ENCODE measurements at places on chromosomes 16 and 17.

GRCh38 chr17:48601539-48602425, 3.0 kb downstream of the HOXB6 start:
- no peak for DNase-seq

DNA sequence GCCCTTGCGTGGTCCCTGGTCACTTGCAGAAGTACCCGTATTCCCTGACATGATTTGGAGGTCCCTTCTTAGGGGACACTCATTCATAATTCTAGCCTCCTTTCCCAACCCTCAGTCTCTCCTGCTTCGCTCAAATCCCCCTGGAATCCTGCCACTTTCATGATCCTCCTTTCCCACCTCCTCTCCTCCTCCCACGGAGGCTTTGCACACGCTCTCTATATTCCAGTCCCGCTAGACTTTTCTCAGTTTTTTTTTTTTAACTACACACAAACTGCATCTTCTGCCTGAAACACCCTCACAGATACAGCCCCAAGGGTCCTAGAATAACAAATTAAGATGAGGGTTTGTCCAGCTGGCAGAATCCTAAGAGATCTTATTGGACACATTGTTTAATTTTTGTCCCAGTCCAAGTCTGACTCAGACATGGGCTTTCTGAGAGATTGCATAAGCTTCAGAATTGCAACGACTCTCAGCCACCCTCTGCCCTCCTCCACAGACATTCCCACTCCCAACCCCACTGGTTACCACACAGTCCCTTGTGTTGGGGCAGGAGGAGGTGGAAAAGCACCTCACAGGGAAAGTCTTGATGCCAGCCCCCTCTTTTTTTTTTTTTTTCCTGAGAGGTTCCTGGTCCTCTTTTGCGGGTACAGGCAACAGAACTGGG, 739.5 kb upstream of the EEF2KMT start:
- DNase-seq, result no peak

DNA sequence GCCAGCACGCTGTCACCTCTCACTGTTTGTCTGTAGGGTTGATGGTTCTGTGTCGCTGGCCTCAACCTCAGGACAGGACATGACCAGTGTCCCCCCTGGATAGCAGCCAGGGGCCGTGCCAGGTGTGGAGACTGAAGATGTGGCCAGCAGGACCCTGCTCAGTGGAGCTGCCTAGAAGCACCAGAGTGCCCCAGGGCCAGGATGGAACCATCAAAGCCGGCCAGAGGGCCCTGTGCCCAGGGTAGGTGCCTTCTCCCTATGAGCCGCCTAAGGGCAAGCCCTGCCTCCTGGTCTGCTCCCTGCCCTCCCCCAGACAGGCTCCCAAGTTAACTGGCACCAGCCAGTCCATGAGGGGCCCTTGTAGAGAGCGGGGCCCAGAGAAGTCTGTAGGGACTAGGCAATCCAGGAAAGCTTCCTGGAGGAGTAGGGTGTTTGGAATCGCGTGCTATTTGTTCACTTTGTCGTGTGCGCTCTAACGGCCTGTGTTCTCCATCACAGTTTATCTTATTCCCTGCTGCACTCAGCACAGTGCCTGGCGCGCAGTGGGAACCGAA, 546 bp upstream of the NDUFB10 start:
- no peak for DNase-seq

- DNase-seq, result no peak
Measured at GRCh38 chr17:51904379-51904778, 254.1 kb downstream of the CA10 start.

DNA sequence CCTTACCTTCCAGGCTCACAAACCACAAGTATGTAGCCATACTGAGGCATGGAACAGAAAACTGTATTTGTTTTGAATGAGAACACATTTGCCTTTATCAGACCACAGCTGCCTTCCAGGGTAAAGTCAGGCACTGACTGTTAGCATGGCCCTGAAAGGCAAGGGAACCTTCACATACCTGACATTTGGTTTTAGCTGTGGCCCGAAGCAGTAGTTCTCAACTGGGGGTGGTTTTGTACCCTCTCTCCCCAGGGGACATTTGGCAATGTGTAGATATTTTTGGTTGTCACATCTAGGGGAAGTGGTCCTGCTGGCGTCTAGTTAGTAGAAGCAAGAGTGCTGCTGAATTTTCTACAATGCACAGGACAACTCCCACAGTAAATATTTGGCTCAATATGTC, 9.2 kb downstream of the HERPUD1 start:
- no peak for DNase-seq

DNA sequence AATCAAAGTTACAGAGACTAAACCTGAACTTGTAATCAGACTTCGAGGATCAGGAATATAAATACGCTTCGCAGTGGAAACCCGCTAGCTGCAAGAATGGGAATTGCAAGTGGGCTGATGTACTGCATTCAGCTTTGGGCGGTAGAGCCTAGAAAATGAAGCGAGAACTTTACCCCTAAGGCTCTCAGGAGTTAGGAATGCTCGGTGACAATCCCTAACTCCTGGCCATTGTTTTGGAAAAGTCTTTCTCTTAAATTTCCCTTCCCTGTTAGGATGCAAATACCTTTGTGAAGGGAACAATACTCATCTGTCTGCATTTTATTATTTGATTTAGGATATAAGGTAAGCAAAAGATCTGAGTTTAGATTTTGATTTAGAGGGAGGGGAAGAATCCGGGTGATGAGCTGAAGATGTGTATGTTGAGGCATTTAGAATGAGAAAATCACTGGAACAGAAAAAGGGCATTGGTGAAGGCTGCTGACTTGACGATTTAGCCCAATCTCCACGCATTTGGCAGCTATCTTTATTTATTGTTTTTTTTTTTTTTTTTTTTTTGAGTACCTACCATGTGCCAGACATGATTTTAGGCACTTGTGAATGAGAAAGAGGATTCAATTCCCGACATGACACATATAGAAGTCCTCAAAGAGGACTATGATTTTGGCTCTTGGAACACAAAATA, 2.2 kb upstream of the TOX3 start:
- DNase-seq, result no peak

DNA sequence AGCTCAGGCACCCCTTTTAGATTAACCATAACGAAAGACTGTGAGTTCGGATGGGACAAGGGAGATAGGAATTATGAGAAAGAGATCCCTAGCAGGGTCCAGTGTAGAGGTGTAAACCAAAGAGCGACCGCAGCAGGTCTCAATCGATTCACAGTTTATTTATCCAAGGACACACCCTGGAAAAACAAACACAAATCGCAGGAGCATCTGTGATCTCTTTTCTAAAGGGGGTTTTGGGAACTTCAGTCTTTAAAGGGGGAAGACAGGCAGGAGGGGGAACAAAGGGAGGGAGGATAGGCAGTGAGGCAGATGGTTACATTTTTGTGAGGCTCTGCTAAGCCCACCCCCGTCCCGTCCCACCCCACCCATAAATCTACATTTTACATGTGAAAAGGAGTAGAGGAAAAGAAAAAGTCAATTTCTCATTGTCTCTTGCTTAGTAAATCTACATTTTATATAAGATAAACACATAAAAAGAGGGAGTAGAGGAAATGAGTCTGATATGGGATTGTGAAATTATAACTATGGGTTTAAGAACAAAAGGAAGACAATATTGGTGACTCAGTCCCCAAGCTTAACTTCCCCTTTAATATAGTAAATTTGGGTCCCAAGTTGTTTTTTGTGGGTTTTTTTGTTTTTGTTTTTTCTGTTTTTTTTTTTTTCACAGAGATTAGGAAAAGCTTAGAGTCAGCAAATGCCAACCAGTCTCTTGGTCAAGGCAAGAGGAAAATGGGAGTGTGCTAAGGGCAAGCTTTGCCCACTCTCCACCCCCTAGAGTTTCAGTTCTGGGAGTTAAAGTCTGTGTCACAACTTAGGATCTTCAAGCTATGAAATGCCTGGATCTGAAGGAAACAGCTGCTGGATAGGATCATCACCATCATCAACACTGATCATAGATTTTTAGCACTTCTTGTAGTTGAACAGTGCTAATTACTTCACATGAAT, 160.9 kb upstream of the CDH5 start:
- DNase-seq, result no peak

- no peak for DNase-seq
Measured at GRCh38 chr16:68083861-68084503, 1.2 kb upstream of the NFATC3 start.

- DNase-seq, result no peak
Measured at GRCh38 chr17:75808905-75809621, 24.5 kb downstream of the UNK start.

DNA sequence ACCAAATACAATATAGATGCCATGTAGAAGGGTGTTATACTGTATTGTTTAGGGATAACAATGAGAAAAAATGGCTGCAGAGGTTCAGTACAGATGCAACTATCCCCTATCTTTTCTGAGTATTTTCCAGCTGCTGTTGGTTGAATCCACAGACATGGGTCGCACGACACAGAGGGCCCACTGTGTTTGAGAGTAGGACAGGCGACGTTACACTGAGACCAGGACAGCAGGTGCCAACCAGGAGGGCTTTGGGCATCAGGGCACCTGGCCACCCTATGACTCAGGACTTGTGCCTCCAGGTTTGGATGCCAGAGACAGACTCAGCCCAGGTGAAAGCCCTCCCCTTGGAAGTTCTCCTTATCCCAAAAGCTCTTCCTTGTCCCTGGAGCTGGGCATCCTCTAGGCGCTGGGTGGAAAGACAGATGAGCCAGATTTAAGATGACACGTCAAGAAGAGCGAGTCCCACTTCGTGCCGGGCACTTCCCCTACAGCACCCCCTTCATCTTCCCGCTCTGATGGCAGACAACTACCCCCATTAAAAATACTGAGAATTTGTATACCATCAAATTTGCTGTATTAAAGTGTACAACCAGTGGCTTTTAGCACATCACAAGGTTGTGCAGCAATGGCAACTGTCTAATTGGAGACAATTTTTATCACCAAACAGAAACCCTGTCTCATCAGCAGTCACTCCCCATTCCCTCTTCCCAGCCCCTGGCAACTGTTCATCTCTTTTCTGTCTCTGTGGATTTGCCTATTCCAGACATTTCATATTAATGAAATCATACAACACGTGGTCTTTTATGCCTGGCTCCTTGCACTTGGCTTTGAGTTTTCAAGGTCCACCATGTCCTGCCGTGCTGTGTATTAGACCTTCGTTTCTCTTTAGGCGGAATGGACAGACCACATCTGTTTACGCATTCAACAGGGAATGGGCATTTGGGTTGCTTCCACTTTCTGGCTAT, 30.6 kb downstream of the TNFRSF13B start:
- no peak for DNase-seq

DNA sequence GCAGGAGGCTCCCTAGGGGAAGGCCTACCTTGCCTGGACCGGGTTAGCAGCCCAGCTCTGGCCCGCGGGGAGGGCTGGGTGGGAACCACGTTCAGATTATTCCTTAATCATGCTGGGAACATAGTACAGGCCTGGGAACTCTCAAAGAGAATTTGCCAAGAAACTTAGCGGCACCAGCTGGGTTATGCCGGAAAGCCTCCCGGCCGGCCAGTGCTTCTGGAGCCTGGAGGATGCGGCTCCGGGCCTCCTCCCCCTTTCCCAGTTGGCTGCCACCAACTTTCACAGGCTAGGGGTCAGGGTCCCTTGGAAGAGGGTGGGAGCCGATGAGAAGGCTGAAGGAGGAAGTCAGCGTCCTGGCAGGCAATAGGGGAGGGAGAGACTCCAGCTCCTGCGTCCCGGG, 10.8 kb downstream of the NGFR start:
- DNase-seq, result no peak

DNA sequence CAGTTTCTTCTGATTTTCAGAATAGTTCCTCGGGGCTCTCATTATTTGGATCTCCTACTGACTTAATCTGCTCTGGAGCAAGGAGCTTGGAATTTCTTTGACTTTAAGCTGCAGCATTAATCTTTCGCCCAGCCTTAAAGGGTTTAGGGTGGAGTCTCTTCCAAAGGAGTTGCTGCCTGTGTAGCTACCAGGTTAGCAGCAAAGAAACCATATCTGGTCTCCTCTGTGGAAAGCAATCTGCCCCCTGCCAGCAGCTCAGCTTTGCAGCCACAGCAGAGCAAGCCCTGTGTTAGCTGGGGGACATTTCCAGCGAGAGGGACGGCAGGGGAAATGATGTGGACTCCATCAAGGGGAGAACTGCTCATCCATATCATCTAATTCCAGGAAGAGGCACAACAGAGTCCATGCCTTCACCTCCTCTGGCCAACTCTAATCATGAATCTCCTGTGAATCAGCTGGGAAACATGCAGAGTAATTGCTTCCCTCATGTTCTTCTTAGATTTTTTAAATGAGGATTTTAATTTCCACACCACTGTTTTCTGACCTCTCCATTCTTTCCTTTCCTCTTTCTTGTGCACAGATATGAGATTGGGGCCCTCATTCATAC, 827.6 kb upstream of the CA10 start:
- no peak for DNase-seq

GRCh38 chr16:67783353-67783725, 23.0 kb downstream of the RANBP10 start:
- DNase-seq, result no peak

- no peak for DNase-seq
Measured at GRCh38 chr17:78675836-78676235, 98.6 kb upstream of the DNAH17 start.

GRCh38 chr17:75809631-75810111, 25.1 kb downstream of the UNK start:
- DNase-seq, result no peak

GRCh38 chr17:63911657-63912100, 621 bp upstream of the CSHL1 start:
- peak; percentile 73 for DNase-seq

DNA sequence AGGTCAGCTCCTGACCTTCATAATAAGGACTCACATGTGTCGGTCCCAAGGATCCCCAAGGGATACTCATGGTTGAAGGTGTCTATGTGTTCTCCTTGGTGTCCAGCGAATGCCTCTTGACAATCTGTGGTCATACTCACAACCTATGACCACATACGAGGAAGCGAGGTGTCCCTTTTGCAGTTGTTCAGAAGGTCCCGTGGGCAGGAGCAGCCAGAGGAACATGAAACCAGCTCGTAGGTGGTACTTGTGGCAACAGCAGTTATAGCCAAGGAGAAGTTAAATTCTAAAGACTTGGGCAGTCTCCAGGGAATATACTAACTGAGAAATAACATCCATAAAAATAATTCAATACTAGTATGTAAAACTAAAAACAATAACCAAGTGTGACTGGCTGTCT, 685.3 kb downstream of the WWOX start:
- no peak for DNase-seq

- no peak for DNase-seq
Measured at GRCh38 chr17:52157603-52158449, 688 bp downstream of the CA10 start.

- DNase-seq, result no peak
Measured at GRCh38 chr17:58329035-58329809, 627 bp upstream of the TSPOAP1 start.

GRCh38 chr16:14668556-14669223, 25.4 kb downstream of the PLA2G10 start:
- DNase-seq, result no peak

DNA sequence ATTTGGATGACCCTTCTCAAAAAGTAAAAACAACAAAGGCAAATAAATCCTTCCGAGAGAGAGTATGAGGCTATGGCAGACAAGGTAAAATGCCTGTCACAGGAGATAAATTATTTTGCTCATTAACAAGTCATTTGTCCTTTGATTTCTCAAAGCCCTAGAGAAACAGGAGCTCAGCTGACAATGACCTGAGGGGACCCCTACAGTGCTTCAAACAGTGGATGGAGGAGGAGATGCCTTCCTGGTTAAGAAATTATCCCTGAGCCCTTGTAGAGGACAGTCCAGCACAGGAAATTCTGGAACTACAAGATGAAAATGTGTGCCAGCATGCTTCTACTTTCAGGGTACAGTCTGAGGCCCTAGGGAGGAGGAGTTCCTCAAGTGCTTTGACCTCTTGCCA, 24.0 kb upstream of the RHBDL3 start:
- no peak for DNase-seq

GRCh38 chr17:71757156-71757555, 363.7 kb upstream of the SOX9 start:
- no peak for DNase-seq

Measured in HTR-8/SVneo (cell line).